T1000 (cell line): ENCODE measurements at places on chromosomes 3 and 15.

GRCh38 chr3:65883613-65884012 lies 155.1 kb downstream of the MAGI1 start:
- DNase-seq: no peak

DNA sequence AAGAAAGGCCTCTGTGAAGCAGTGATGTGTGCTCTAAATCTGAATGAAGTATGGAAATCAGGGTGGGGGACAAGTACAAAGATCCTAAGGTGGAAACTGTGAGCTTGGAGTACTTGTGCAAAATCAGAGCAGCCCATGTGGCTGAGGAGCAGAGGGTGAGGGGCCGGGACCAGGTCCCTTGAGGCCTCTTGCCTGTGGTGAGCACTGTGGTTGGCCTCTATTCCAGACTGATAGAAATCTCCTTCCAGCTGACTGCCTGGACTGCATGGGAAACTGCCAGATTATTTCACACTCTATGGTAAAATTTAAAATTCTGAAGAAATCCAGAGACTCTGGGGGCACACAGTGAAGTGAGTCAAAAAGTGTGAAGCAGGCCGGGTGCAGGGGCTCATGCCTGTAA lies 81.4 kb downstream of the TM4SF4 start:
- no peak for DNase-seq

GRCh38 chr15:42118650-42119445 lies 24.5 kb upstream of the PLA2G4D start:
- no peak for DNase-seq

DNA sequence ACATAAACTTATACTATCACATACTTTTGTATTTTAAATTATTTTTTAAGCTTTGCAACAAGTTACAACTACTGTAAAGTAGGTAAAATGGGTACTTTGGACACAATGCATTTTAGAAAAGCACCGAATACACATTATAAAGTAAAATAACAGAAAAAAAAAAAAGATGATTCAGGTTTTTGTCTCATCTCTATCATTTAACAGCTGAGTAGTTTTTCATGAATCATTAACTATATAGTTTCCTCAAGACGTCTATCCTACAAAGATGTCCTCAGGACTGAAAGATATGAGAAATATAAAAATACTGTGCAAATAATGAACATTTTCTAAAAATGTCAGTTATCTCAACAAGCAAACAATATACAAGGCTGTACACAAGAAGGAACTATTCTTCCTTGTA lies 46.9 kb downstream of the ANKRD28 start:
- no peak for DNase-seq

- DNase-seq: no peak
Measured at GRCh38 chr3:131540143-131540542, 37.4 kb upstream of the MRPL3 start.

GRCh38 chr3:128996200-128996599 lies 2.3 kb upstream of the CFAP92 start:
- no peak for DNase-seq

DNA sequence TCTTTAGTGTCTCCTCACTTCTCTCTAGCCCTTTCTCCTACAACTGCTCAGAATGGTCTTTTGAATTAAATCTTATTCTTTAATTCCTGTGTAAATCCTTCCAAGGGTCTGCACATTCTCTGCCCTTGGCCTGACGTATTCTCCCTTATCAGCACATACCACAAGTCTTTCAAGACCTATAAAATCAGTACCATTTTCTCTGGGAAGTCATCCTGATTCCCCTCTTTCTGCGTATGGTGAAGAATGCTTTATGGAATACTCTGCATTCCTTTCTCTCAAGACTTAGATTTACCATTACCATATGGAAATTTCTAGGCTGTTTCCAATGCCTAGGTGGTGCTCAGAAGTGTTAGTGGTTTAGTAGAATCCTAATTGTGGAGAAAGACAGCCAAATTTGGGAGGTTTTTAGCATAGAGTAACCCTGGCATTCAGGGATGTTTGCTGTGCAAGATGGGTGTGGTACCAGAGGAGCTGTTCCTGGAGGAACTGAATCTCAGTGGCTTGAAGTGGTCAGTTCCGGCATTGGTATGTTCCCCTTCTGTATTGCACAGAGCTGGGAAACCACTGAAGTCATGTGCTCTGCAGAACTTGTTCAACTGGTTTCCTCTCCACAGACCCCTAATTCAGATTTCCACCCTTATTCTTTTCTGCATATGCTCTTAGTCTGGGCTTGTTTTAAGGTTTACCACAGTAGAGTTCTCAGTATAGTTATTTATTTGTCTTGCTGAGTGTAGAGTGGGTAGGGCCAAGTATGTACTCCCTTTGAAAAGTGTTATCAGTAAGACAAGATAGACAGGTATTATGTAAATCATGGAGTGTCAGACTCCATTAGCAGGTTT lies 24.5 kb downstream of the IQGAP1 start:
- DNase-seq: no peak

DNA sequence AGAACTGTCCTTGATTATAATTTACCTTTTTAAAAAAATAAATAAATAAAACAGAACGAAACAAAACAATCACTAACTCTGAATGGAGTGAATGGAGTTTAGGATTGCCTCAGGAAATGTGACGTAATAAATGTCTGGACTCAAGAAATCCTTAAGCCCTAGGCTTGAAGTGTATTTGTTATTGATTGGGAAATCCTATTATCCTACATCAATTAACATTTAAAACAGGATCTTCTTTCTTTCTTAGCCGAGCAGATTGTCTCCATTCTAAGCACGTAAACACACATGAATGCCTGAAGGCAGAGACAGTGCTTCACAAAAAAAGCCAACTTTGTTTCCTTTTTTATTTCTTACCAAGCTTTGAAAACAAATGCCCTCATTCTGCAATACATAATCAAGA lies 33.4 kb downstream of the KAT2B start:
- DNase-seq: no peak

DNA sequence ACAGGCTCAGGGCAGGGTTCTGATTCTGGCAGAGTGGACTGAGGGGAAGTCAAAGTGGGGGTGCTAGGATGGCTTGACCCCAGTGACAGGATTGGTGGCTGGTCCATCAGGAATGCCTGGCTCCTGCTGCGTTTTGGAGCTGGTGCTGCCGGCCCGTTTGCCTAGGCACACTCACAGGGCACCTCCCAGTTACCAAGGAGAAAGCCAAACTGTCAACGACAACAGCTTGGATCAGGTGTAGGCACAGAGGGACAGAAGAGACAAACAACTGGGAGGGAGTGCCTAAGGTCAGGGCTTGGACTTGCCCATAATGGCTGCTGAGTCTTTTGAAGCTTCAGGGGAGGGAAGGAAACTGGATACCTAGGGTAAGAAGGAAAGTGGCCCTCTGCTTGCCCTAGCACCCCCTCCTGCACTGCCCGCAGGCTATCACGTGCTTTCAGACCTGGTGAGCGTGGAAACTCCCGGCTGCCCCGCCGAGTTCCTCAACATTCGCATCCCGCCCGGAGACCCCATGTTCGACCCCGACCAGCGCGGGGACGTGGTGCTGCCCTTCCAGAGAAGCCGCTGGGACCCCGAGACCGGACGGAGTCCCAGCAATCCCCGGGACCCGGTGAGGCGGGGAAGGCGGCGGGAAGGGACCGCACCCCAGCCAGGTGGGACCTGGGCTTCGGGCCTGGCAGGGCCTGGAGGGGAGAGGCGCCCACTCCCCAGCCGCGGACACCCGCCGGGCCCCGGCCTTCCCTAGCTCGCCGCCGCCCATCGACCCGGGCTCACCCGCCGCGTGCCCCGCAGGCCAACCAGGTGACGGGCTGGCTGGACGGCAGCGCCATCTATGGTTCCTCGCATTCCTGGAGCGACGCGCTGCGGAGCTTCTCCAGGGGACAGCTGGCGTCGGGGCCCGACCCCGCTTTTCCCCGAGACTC lies 5.1 kb downstream of the DUOX1 start:
- no peak for DNase-seq
